ENCODE measurements at places on chromosomes 2 and 18.

- no peak for DNase-seq
Measured at GRCh38 chr2:232632904-232633412, 446 bp upstream of the EFHD1 start.

GRCh38 chr2:108910541-108911396 lies 78.3 kb downstream of the EDAR start:
- DNase-seq = no peak

DNA sequence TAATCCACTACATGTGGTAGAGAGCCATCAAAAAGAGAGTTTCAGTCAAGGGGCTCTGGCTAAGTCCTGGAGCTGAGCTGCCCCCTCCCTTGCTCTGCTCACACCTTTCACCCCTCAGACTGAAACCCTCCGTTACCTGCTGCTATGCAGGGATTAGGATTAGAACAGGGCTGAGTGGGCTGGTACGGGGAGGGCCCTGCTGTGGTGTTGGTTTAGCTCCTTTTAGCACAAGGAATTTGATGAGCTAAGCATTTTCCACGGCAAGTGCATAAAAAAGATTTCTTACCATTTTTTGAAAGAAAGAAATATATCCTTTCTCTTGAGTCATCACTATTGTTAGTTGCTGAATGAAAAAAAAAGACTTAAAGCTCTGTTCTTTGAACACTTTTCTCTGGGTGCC lies 46.3 kb downstream of the TCF7L1 start:
- no peak for DNase-seq

DNA sequence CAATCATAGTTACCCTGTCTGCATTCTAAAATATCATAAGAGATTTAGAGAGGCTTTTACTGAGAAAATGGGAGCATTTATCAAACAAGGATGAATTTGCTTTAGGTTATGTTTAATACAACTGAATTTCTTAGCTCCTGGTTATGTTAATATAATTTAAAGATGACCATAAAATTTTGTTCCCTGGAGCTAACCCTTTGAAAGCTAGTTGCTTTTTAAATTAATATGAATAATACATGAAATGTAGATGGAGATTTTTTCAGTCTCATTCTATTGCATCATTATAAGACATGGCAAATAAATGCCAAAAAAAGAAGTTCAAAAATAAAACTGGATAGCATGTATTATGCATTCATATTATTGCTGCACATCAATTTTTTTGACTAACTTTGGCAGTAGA lies 344.1 kb upstream of the NXPH2 start:
- no peak for DNase-seq
